SK-N-MC (cell line): ENCODE measurements at places on chromosomes 6 and 20.
A peak's percentile ranks its signal among the peaks of the same experiment; 100 is the strongest.

- DNase-seq = no peak
Observed at GRCh38 chr6:33817489-33817888, 13.7 kb upstream of the MLN start.

GRCh38 chr6:97841763-97842162 lies 558.7 kb upstream of the MMS22L start:
- no peak for DNase-seq

- DNase-seq = no peak
Observed at GRCh38 chr20:44187054-44187771, at the start of gene JPH2. JPH2 (minus strand) TSS chr20:44187188; CDS start chr20:44186705, 483 bp downstream.

DNA sequence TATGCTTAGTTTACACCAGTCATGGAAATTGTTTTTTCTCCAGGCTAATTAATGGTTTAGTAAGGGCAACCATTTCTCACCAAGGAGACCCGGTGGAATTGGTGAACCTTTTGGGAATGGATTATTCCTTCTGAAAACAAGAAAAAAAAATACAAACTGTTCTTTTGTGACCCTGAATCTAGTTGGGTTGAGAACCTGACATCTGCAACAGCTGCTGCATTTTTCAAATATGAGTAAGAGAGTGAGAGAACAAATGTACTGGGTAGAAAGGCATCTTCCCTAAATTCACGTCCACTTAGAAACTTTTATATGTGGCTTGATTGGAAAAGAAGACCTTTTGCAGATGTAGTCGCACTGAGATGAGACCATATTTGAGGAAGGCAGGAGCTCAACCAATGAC lies 553.4 kb upstream of the EPHA7 start:
- no peak for DNase-seq

GRCh38 chr20:4813076-4813862 lies 91.6 kb downstream of the PRND start:
- DNase-seq = no peak

- no peak for DNase-seq
Observed at GRCh38 chr6:501891-502601, 110.5 kb downstream of the IRF4 start.

DNA sequence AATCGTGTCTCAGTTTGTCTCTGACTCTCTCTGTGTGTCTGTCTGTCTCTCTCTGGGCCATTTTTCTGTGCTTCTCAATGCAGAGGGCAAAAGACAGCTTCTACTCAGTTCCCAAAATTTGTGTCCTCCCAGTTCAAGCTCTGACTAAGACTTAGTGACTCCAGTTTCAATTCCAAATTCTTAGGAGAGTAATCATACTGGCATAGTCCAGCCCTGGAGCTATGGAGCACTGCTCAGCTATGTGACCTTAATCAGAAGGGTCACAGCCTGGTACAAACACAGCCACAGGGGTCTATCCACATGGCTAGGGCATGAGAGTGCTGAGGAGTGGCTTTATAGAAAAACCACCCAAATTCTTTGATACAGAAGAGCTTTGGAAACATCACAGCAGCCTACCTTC lies 91.9 kb downstream of the FOXF2 start:
- DNase-seq = no peak

DNA sequence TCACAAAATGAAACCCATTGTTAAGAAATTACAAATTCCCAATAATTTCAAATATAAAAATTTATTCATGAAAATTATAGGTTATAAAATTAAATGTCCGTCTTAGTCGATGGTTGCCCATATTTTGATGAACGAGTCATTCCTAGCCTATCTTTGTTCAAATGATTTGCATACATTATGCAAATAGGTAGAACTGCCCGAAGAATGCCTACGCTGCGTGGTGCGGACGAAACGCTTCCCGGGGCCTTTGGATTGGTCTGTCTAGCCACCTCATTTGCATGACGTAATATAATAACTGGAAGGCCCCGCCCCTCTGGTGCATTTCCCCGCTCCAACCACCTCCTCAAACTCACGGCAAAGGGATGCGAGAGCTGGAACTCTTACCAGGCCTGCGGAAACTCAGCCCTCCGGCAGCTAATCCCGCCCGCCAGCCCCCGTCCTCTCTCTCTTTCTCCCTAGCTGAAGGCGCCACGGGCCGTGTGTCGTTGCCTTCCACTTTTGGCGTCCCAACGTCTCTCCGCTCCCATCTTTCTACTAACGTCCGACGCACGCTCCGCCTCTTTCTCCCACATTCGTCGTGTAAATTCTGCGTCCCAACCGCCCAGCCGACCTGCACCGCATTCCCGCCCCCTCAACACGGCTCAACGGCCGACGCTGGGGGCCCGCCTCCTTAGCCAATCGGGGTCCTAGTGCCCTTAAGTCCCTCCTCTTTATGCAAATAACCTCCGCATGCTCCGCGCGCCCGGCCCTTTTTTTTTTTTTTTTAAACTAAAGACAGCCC lies 520 bp upstream of the PRRC2A start:
- DNase-seq = peak; percentile 98

DNA sequence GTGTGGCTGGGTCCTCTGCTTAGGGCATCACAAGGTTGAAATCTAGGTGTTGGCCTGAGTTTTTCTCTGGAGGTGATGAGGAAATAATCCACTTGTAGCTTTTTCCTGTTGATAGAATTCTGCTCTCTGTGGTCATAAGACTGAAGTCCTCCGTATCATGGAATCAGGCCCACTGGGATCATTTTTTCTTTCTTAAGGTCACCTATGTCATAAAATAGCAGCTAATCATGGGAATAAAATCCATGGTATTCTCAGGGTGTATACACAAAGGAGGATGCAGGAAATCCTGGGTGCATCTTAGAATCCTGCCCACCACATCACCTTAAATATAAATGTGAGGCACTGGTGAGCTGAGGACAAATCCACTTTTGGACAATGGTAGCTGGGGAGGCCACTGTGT lies 72.7 kb downstream of the PRDM1 start:
- no peak for DNase-seq

GRCh38 chr6:7195339-7196018 lies 87.7 kb downstream of the RREB1 start:
- DNase-seq = no peak

DNA sequence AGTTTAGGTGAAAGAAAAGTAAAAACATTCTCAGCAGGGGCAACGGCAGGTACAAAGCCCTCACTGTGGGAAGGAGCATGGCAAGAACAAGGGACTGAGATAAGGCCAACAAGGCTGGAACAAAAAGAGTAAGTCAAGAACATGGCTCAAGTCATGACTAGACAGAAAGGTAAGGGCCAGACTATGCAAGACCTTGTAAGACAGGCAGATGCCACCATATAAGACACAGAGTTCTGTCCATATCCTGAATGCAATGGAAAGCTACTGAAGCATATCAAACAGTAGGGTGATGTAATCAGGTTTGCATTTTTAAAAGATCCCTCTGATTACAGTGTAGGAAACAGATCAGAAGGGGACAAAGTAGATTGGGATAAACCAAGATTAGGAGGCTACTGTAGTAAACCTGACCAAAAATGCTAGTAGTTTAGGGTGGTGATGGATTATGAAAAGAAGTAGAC lies 5.5 kb downstream of the REV3L start:
- DNase-seq = no peak

DNA sequence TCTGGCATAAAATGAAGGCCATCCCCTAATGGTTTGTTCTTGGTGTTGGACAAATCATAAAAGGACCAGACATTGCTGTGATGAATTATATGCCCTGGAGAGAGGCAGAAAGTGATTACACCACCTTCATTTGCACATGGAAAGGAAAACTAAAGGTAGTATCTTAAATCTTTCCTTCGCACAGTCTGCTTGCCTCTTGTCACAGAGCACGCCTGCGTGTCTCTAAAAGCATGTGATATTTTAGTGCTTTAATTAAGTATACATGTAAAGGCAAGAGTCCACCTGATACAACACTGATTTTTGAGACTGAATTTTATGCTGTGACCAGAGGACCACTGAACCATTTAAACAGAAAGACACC lies 28.8 kb upstream of the PLAGL1 start:
- no peak for DNase-seq

DNA sequence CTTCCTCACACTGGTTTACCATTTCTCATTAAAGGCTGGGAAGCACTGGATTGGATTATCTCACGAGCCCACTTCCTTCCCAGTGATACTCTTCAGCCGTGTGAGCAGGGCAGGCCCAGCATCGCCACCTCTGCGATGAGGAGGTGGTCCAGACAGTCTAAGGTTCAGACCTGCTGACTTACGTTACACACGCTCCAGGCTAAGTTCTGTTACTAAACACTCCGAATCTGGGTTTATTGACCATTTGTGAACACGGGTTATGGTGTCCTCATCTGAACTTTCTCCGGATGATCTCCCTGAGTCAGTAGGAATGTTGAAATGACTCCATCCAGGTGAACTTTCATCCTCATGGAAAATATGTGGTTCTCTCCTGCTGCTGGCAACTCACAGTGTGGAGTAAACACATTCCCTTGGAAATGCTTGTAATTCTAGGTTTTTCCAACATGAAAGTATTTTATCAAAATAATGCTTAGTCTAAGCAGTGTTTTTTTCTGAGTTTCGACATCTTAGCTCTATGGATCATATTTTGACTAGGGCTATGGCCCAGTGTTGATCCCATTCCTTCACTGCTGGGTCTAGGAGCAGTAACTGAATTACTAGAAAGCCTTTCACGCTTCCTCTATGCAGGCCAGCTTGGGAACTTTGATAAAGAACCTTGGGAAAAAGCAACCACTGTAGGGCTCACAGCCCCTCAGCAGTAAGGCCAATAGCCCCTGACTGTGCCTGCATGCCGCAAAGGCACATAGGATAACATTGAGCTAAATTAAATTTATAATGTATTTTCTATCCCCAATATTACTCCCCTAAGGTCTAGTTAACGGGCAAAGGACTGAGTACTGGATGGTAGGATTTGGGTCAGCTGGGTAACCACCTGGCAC lies 37.7 kb upstream of the PXDC1 start:
- DNase-seq = no peak

- no peak for DNase-seq
Observed at GRCh38 chr6:18493925-18494324, 106.8 kb downstream of the RNF144B start.

GRCh38 chr20:8662433-8662954 lies 406.4 kb upstream of the PLCB4 start:
- DNase-seq = no peak

- DNase-seq = no peak
Observed at GRCh38 chr6:90151576-90152422, 144.8 kb downstream of the BACH2 start.

DNA sequence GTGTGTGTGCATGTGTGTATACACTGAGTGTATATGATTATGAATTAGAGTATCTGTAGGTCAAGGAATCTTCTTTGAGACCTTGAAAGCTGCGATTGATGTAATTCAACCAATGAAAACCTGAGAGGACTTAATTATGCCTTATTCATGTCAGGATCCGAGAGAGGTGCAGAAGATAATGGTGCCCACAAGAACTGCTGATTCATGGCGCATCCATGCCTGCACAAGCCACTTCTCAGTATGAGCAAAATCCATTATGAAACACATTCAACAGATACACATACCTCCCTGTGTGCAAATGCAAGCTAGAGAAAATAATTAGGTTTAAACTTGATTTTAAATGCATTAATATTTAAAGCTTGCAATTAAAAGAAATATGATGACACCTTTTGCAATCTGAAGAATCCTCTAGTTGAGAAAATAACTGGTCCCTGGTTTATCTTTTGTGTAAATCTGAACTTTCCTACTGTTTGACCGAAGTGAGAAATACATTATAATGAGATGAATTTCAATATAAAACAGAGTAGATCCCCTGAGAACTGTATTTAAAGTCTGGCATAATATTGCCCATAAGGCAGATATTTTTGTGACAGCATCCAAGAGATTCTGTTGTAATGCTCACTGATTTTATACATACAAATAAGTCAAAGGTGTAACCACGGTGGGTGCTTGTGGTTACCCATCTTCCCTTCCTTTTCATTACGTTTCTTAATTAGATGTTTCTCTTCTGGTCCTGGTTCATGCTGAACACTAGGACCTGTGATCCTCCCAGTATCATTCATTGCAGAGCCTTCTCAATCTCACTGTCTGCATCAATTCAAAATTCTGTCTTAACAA lies 45.6 kb downstream of the LY86 start:
- no peak for DNase-seq

- DNase-seq = no peak
Observed at GRCh38 chr20:50895111-50895830, 36.0 kb downstream of the ADNP start.

GRCh38 chr6:55182016-55182650 lies 7.8 kb downstream of the HCRTR2 start:
- DNase-seq = no peak

- DNase-seq = no peak
Observed at GRCh38 chr6:17289630-17290061, 8.5 kb downstream of the RBM24 start.

GRCh38 chr6:158011478-158011920 lies 29.8 kb downstream of the SYNJ2 start:
- no peak for DNase-seq

DNA sequence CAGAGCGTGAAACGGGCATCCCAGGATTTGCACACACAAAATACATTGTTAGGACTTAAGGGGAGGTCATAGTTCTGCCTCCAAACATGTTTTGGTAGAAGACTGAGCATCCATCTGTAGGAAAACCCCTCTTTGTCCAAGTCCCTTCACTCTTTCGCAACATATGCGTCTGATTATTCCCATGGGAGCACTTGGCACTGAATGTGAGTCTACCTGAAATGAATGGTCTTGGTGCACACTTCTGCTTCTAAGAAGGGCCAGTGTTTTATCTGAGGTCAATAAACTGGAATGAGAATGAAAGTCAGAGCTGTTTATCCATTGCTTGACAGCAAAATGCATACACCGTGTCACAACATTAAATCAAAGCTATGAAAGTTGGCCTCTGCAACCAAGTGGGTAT lies 33.0 kb downstream of the GJA10 start:
- no peak for DNase-seq

DNA sequence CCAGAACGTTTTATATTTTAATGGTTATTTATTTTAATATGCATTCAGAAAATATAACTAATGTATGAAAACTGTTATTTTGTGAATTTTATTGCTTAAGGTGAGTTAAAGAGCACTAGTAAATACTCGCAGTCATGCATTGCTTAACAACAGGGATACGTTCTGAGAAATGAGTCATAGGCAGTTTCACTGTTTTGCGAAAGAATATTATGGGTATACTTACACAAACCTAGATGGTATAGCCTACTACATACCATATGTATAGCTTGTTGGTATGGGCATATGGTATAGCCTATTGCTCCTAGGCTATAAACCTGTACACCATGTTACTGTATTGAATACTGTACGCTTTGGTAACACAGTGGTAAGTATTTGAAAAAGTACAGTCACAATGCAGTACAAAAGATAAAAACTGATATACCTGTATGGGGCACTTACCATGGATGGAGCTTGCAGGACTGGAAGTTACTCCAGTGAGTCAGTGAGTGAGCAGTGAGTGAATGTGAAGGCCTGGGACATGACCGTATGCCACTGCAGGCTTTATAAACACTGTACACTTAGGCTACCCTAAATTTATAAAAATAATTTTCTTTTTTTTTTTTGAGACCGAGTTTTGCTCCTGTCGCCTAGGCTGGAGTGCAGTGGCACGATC lies 38.5 kb downstream of the ARFGEF2 start:
- DNase-seq = no peak
